Large intestine (tissue), 12 donors: ENCODE measurements at places on chromosomes 5 and 9. TPM values are rescaled to one million over a fixed set of nuclear protein-coding genes. Genes with fewer than 3 reads are reported as not detected.

The NREP gene
- polyA plus RNA-seq: 246 TPM

The CD14 gene
- polyA plus RNA-seq: 13.2 TPM

The ANKRD31 gene
- 0.21 TPM for polyA plus RNA-seq

The GAPT gene
- polyA plus RNA-seq: 0.57 TPM

The ASPN gene
- 40.3 TPM for polyA plus RNA-seq

The MCTP1 gene
- polyA plus RNA-seq: 4.8 TPM

The GIN1 gene
- 7.3 TPM for polyA plus RNA-seq

The DTWD2 gene
- 5.9 TPM for polyA plus RNA-seq

The CEP78 gene
- 16.4 TPM for polyA plus RNA-seq

The PCDHB13 gene
- 1.4 TPM for polyA plus RNA-seq

The FASTKD3 gene
- polyA plus RNA-seq: 19.2 TPM

The KIF27 gene
- 8.0 TPM for polyA plus RNA-seq

The CYLC2 gene
- not detected for polyA plus RNA-seq

The LHX3 gene
- not detected for polyA plus RNA-seq

The SLC23A1 gene
- 49.8 TPM for polyA plus RNA-seq
